ENCODE measurements at places on chromosomes 1 and 21.

DNA sequence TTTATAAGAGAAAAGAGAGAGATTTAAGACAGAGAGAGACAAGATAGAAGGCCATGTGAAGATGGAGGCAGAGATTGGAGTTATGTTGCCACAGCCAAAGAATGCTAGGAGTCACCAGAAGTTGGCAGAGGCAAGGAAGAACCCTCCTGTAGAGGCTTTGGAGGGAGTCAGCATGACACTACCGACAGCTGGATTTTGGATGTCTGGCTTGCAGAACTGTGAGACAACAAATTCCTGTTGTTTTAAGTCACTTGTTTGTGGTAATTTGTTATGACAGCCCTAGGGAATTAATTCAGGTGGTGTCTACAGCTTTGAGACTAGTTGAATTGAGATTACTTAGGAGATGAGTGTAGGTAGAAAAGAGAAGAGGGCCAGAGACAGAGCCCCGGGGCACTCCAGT is 158.5 kb downstream of the DNM3 start:
- no peak for DNase-seq

- no peak for DNase-seq
Observed at GRCh38 chr21:42324896-42325295, 9.7 kb upstream of the TFF3 start.

DNA sequence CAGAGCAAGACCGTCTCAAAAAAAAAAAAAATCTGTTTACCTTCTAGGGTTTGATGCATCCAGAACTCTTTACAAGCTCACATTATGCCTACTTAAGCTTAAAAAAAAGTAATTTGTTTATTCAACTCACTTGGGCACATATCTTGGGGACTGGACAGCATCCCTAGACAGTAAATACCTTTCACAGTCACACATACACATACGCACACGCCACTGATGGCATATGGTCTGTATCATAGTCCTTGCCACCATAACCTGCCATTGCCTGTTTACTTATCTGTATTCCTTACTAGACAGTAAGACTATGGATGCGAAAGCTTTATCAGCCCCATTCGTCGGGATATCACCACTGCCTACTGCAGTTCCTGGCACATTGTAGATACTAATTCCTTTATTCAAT is 446.3 kb upstream of the RGS18 start:
- no peak for DNase-seq

- DNase-seq, result no peak
Observed at GRCh38 chr1:219463636-219464035, 149.3 kb downstream of the ZC3H11B start.

GRCh38 chr1:230282157-230282556 is 144.0 kb downstream of the PGBD5 start:
- no peak for DNase-seq

DNA sequence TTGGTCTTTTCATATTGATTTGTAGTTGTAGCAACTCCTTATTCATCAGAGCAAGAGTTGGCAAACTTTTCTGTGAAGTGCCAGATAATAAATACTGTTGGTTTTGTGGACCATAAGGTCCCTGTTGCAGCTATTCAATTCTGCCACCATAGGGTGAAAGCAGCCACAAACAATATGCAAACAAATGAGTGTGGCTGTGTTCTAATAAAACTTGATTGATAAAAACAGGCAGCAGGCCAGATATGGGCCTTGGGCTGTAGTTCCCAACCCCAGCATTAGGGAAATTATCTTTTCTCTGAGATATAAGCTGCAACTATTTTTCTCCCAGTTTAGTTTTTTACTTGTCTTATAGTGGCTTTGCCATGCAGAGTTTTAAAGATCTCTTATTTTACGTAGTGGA is 469.2 kb downstream of the SMYD3 start:
- DNase-seq, result no peak

DNA sequence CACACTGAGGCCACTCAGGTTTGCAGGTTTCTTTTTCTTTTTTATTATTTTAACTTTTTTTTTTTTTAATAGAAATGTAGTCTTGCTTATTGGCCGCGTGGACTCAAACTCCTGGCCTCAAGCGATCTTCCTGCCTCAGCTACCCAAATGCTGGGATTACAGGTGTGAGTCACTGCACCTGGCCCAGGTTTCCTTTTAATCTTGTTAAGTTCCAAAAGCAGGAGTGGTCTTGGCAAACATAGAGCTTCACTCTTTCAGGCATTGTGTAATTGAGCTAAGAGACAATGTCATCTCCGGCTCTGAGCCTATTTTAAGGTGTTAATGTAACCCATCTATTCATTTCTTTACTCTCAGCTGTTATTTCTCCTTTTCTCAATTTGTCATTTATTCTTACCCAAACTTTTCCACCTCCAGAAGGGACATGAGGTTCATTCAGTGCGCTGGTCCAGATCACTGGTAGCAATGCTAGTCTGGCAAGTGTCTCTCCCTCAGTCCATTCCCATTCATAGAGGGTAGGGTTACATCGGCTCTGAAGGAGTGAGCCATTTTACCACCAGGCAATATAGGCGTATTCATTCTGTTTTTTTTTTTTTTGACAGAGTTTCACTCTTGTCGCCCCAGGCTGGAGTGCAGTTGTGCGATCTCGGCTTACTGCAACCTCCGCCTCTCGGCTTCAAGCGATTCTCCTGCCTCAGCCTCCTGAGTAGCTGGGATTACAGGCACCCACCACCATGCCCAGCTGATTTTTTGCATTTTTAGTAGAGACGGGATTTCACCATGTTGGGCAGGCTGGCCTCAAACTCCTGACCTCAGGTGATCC is 11.3 kb upstream of the MFSD2A start:
- DNase-seq, result no peak

- DNase-seq, result no peak
Observed at GRCh38 chr1:199546323-199546722, 481.2 kb upstream of the NR5A2 start.

- DNase-seq, result no peak
Observed at GRCh38 chr1:117622726-117623125, 16.9 kb downstream of the TENT5C start.

DNA sequence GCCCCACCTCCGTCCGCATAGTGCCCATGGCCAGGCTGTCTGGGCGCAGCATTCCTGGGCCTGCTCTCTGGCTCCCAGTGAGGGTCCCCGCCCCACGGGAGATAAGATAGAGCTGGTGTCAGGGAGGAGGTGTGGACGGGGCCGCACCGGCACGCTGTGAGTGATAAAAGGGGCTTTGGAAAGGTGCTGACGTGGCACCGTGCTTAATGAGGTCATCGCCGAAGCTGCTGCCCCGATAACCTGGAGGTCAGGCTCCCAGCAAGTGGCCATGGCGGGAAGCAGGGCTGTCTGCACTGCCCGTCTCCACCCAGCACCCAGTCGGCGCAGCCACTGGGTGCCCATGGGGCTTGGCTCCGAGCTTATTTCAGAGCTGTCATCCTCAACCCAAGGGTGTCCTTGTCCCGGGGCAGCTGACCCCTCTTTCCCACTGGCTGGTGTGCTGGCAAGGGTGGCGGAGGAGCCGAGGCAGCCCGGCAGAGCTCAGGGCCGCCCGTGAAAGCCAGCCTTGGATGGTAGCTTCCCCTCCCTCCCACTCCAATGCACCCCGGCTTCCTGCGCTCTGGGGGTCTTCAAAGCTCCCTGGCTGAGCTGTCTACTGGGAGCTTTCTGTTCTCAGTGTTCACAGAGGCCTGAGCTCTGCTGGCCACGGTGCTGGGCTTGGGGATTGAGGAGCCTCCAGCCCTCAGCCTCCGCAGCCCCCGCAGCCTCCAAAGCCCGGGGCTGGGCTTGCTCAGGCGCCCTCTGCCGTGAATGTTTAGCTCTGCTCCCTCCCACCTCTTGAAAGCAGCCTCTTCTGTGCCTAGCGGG is 105.1 kb upstream of the ARHGEF16 start:
- no peak for DNase-seq

- no peak for DNase-seq
Observed at GRCh38 chr1:243735457-243735856, 114.6 kb downstream of the AKT3 start.

DNA sequence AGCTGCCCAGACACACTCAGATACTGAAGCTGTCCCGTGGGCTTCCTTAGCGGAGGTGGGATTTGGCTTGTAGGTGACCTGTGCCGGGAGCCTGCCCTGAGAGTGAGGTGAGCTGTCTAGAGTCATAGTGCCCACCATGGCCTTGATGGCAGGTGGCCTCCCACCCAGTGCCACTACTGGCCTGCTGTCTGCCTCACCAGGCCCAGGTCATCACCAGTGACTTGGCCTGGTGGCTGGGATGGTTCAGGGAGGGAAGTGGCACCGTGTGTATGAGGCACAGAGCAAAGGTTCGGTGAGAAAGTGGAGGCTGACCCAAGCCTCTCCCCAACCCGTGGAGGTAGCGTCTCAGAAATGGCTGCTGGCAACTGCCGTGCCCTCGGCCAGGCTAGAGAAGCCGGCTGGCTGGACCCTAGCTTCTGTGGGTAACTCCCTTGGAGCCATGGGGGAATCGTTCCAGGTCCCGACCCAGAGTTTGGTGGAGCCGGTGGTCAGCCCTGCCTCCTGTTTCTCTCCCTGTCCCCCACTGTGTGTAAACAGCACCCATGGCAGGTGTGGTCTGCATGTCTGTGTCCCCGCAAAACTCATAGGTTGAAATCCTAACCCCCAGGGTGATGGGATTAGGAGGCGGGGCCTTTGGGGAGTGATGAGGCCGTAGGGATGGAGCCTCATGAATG is 155.4 kb upstream of the C1orf174 start:
- DNase-seq, result no peak

DNA sequence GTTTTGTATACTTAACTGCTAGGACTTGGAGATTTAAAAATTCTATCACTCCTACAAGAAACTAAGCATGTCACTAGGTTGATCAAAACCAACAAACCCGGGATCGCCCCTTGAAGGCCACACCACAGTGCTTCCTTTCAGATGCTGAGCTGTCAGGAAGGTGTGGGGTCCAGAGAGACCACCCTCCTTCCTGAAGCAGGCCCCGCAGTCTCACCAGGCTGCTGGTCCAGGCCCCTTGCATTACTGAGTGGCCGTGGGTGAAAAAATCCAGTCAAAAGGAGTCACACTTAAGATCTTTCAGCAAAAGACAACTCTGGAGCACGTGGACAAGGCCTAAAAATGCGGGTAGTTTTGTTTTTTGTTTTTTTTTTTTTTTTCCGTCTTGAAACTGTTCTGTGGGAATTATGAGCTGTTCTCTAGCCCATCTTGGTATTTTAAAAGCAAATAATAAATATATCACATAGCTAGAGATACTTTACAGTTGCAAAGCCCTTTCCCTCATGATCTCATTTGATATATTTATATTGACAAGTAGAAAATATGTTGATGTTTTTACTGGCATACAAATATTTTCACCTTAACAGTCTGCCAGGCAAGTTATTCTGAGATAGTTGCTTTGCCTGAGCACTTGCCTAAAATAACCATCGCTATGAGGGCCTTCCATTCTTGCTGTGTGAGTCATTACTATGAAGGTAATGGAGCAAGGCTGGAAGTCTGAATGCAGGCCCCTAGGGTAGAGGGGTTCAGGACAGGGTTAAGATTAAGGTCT is 73.1 kb upstream of the EDEM3 start:
- DNase-seq, result no peak

- DNase-seq, result no peak
Observed at GRCh38 chr1:37453647-37454046, 20.7 kb upstream of the ZC3H12A start.

- peak; percentile 56 for DNase-seq
Observed at GRCh38 chr1:172746091-172746949, 87.4 kb downstream of the FASLG start.

- no peak for DNase-seq
Observed at GRCh38 chr1:227560393-227561173, 2.8 kb upstream of the ZNF678 start.

- no peak for DNase-seq
Observed at GRCh38 chr1:116833718-116834117, 76.0 kb upstream of the PTGFRN start.

DNA sequence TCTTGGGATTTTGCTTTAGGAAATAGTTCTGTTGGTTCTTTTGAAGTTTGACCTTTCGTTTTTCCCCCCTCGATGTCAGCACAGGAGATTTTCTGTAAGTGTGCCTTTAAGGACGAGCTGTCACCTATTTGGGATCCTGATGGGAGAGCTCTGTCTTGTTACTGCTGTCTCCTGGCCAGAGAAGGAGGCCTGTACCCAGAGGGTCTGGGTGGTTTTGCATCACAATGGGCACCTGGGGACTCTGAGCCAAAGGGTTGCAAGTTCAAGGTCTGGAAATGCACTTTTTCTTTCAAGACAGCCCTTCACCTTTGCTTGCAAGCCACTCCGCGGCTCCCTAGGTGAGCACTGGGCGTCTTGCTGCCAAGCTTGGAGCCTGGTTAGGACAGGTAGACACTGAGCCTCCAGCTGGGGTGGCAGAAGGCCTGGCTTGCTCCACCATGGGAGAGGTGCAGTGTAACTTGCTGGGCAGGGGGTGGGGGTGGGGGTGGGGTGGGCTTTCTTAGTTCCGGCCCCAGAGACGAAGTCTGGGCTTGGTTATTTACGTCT is 2.9 kb downstream of the AJAP1 start:
- DNase-seq, result no peak

DNA sequence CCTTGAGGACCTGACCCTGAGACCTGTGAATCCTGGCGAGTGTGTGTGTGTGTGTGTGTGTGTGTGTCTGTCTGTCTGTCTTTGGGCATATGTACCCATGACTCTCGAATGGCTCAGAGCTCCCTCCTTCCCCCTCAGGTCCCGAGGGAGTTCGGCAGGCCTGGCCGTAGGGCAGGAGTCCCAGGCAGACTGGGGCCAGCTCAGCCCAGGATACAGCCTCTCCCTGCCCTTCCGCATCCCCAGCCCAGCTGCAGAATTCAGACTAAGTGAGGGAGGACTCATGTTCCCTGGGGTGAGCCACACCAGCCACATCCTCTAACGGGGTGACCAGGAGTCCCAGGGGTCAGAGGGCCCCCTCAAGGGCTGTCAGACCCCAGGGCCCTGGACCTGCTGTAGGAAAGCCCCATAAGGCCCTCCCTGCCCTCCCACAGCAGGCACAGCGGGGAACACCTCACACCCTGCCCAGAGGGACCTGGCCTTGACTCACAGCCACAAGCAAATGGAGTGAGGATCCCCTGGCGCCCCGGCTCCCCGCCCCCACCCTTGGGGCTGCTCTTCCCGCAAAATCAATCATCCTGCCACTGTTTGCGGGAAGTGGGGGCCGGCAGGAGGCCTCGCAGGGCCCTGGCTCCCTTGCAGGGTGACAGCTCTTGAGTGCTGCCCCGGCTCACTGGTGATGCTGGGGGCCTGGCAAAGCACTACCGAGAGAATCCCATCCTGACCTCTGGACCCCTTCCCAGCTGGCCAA is 101.7 kb upstream of the CASZ1 start:
- no peak for DNase-seq

DNA sequence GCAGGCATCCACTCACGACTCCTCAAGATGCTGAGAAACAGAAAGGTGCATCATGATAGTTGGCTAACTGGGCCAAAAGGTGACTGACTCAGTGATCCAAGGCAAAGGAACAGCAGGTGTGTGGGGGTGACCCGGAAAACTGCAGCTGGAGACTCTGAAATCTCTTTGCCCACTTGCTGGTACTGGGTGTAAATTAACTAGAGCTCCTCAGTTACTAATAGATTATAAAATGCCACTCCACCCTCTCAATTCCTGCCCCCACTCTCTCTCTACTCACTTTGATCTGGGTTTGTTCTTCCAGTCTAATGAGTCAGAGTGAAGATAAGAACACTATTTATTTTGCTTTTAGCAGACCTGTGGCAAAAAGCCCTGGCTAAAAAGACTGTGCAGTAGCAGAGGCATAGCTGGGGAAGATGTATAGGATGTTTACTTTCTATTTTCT is 7.2 kb upstream of the PIGC start:
- DNase-seq, result no peak

- no peak for DNase-seq
Observed at GRCh38 chr1:222777977-222778376, 36.9 kb upstream of the DISP1 start.

- no peak for DNase-seq
Observed at GRCh38 chr21:45256912-45257672, 30.6 kb downstream of the POFUT2 start.

GRCh38 chr1:156945881-156946661 is 25.6 kb downstream of the LRRC71 start:
- no peak for DNase-seq
